ENCODE measurements at places on chromosomes 7 and 10.

- no peak for DNase-seq
Observed at GRCh38 chr7:44383566-44383965, 58.2 kb upstream of the CAMK2B start.

DNA sequence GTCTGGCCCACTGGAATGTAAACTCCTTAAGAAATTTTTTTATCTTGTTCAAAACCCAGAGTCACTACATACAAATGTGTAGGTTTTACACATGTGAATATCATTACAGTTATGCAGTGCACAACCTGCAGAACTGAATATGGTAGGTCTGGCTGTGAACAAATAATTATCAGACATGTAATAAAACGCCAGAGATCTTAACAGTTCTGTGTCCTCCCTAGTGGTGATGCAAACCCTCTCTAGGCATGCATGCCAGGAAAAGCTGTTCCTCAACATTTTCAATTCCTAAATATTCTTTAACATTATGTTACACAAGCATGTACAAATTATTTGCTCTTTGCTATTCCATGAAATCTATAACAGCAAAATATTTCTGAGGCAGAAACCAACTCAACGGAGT is 124.6 kb downstream of the IMMP2L start:
- no peak for DNase-seq

- peak; percentile 11 for DNase-seq
Observed at GRCh38 chr10:61897671-61898434, 3.6 kb upstream of the ARID5B start.

DNA sequence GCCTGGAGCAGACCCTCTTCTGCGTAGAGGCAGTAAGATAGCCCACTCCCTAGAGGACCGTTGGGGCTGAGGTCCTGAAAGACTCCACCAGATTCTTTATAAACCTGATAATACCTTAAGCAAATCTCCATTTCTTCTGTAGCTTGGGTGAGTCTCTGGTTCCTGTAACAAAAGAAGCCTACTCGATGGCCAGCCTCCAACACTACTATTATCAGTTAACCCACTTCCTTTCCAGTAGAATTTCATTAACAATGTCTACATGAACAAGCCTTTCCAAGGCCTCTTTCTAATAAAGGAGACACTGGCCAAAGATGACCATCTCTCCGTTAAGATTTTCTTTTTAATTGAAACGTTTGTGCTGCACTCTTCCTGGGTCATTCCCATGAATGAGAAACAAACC is 201.7 kb upstream of the KCTD7 start:
- DNase-seq = no peak

DNA sequence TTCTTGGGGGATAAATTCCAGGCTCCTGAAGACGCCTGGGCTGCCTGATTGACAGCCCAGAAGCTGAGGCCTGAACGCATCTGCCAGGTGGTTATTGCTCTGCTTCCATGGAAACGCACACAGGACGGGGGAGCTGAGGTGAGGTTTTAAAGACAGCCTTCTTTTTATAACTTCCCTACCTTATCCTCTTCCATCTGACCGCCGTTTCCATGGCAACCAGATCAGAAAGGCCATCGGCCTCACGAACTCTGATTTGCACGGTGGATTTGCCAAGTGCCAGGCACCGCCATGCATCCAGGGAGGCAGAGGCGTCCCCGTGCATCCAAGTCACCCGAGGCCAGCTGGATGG is 260.9 kb downstream of the ADARB2 start:
- DNase-seq = no peak

DNA sequence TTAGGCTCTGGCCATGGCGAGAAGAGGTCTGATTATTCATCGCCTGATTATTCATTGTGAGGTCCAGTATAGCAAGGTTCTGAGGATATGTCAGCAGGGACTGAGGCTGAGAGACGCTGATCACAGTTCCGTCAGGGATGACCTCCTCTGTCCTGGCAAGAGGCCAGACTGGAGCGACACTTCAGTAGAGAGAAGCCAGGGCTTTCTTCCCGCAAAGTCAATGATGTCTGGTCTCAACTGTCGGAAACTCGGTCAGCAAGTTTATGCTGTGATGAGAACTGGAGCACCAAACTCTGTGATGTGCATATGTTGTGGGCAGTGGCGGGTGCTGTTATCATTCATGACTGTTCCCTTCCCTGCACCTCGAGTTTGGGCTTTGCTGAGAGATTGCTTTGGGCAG is 29.0 kb upstream of the GNA12 start:
- no peak for DNase-seq

DNA sequence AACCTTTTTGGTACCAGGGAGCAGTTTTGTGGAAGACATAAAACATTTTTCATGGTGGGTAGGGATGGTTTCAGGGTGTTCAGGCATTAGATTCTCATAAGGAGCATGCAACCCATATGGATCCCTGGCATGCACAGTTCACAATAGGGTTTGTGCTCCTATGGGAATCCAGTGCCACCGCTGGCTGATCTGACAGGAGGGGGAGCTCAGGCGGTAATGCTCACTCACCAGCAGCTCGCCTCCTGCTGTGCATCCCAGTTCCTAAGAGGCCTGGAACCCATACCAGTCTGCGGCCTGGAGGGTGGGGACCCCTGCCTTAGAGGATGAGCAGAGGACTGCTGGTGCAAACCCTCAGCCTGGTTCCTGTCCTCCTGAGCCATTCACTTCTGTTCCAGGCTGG is 561.7 kb downstream of the SDK1 start:
- DNase-seq = no peak

- DNase-seq = no peak
Observed at GRCh38 chr7:1450431-1450830, 8.8 kb downstream of the MICALL2 start.

- DNase-seq = no peak
Observed at GRCh38 chr7:138833596-138833995, 35.6 kb upstream of the ATP6V0A4 start.

GRCh38 chr10:6729861-6730344 is 149.8 kb upstream of the PRKCQ start:
- DNase-seq = no peak

DNA sequence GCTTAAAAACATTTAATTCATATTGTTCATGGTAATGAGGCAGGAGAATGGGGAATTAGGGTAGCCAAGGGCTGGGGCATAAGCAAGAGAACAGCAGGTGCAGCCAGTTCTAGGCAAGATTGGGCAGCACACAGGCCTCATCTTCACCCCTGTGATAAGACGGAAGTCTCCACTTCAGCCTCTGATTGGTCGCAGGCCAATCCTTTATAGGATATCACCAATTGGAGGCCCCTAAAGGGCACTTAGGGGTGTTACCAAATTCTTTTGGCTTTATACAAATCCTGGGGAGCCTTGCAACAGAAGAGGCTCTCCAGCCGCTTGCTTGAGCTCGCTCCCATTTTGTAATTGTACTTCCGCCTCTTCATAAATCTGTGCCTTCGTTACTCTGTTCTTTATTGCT is 231.1 kb downstream of the REEP3 start:
- no peak for DNase-seq

- no peak for DNase-seq
Observed at GRCh38 chr7:41052201-41052600, 650.7 kb downstream of the INHBA start.

DNA sequence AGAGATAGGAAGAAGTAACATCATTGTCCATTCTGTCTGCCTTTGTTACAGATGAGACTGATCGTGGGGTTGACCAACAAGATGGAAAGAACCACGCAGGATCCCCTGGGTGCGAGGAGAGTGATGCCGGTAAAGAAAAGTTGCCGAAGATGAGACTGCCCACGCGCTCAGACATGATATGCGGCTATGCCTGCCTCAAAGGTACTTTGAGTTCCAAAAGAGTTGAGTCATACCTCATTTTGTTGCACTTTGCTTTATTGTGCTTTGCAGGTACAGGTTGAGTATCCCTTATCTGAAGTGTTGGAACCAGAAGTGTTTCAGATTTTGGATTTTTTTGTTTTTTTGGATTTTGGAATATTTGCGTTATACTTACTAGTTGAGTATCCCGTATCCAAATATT is 12.2 kb upstream of the CLCN1 start:
- no peak for DNase-seq

- DNase-seq = peak; percentile 35
Observed at GRCh38 chr7:22488643-22489462, 11.1 kb downstream of the STEAP1B start.

DNA sequence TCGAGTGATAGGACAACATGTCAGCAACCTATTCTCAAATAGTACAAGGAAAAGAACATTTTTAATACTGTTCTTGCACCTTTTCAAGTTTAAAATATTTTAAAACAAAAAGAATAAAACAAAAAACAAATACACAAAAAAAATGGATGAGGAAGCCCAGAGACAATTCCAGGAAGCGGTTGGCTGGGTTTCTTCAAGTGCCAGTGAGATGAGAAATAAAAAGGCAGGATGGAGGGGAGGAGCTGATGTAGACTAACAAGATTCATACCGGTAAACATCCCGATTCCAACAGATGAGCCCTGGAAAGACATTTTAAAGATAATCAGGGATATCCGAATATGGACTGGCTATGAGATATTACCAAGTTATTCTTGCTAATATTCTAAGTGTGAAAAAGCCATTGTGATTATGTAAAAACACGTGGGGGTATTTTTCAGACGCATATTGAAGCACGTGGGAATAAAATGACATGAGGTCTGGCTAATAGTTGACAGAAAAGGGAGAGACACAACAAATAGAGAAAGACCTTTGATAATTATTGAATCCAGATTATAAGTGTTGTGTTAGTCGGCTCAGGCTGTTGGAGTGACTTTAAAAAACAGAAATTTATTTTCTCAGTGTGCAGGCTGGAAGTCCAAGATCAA is 101.3 kb upstream of the LRRC4 start:
- DNase-seq = no peak

DNA sequence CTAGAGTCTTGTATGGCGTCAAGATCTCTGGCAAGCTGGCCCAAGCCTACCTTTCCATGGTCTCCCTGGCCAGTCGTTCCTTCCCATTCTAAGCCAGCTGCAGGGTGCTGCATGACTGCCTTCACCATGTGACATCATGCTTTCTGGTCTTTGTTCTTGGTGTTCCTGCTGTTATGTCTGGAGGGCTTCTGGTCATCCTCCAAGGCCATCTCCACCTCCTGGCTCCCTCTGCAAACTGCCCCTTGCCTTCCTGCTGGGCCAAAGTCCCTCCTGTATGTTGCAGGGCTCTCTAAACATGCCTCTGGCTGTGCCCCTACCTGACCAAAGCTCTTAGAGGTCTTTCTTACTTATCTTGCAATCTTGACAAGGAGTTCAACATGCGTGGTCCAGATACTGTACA is 44.4 kb upstream of the SHH start:
- DNase-seq = no peak

- DNase-seq = no peak
Observed at GRCh38 chr10:26513101-26513500, 75.0 kb downstream of the APBB1IP start.

GRCh38 chr10:45253183-45253914 is 62.1 kb downstream of the OR13A1 start:
- DNase-seq = no peak

- DNase-seq = no peak
Observed at GRCh38 chr10:594584-595270, 94.7 kb downstream of the DIP2C start.

DNA sequence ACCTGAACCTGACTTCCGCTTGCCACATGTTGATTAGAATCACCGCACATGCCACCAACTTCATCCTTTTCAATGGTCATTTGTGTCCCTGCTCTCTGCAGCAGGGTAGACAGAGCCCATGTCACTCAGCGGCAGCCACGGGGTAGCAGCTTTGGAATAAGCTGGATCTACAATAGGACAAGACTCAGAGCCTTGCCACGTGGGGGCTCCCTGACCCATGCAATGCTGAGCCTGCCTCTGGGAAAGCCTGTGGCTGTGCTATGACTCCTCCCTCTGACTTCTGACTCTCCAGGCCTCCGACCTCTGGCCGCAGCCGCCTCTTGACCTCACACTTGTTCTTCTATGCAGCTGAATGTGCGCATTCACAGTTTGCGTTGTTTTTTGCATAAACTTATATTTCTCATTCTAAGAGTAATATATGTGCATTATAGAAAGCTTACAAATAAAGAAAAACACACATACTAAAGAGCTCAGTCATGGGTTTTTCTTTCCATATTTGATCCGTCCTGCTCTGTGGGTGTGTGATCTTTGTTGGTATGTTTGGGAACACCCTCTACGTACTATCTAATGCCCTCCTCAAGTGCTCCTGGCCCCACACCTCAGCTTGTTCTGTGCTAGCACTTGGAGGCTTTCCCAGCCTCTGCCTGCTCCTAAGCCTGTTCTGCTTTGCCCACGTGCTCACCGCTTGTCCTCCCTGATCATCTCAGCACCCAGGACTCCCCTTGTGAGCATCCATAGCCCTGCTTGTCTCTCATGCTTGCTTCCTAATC is 198.0 kb upstream of the MKI67 start:
- no peak for DNase-seq

DNA sequence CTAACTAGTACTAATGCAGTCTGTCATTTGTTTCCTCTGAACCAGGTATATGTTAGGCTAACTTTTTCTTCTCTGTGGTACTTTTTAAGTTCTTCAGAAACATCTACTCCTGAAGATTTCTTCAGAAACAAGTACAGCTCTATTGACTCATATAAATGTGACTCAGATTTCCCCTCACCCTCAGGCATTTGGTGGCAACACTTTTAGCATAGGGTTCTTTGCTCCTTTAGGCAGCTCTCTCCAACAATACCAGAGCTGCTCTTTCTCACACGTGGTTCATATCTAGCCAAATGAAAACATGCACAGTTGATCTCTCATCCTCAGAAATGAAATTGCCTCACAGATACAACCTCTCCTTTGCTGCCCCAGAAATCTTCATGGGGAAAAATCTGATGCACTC is 939.8 kb downstream of the SORCS1 start:
- no peak for DNase-seq

DNA sequence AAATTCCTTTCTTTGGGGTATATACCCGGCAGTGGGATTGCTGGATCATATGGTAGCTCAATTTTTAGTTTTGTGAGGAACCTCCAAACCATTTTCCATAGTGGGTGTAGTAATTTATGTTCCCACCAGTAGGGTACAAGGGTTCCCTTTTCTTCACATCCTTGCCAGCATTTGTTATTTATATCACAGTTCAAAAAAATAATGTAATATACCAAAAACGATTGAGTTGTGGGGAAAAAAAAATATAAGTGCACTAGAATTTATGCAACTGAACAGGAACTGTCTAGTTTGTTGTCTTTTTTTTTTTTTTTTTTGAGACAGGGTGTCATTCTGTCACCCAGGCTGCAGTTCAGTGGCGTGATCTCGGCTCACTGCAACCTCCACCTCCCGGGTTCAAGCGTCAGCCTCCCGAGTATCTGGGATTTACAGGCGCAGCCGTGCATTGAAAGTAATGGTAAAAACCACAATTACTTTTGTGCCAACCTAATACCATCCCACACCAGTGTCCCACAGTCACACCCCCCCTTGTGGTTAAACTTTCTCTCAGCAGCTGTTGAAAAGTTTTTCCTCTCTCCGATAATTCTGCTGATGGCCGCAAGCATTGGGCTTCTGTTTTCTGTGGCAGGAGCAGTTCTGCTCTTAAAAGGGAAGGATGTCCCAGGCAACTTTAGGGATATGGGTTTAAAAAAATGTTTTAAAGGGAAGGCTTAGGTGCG is 6.8 kb upstream of the LAT2 start:
- no peak for DNase-seq

- DNase-seq = no peak
Observed at GRCh38 chr10:119933179-119933578, 40.6 kb downstream of the SEC23IP start.

- DNase-seq = no peak
Observed at GRCh38 chr7:22677680-22678079, 49.3 kb upstream of the IL6 start.

- DNase-seq = no peak
Observed at GRCh38 chr10:76977901-76978300, 659.7 kb downstream of the KCNMA1 start.

Data from anterior cingulate cortex (tissue), 58 donors.